Urothelium cell line (cell line): ENCODE measurements at places on chromosomes 4 and X.

GRCh38 chrX:9821572-9821971, 35.3 kb downstream of the SHROOM2 start:
- no peak for DNase-seq

GRCh38 chrX:131588995-131589394, 45.1 kb downstream of the OR13H1 start:
- no peak for DNase-seq

- no peak for DNase-seq
Observed at GRCh38 chr4:187474238-187474637, 521.3 kb upstream of the ZFP42 start.

GRCh38 chr4:176261481-176261880, 7.5 kb downstream of the ASB5 start:
- no peak for DNase-seq

GRCh38 chr4:20638825-20639224, 61.4 kb upstream of the PACRGL start:
- no peak for DNase-seq

DNA sequence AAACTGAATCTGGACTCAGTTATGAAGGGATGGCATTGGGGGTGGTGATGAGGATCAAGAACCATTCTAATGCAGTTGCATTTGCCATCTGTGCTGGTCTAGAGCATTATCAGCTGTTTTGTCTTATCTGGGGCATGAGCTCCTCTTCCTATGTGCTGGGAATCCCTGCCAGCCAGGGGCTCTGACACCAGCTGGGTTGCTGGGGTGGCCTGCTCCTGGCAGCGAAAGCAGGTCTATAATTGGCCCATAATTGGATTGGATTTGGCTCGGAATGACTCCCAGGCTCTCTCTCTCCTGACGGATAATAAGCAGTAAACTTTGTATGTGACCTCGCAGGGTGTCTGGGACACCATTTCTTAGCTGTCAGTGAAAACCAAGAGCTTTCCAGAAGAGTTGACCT, 34.1 kb downstream of the SMPX start:
- DNase-seq: no peak

DNA sequence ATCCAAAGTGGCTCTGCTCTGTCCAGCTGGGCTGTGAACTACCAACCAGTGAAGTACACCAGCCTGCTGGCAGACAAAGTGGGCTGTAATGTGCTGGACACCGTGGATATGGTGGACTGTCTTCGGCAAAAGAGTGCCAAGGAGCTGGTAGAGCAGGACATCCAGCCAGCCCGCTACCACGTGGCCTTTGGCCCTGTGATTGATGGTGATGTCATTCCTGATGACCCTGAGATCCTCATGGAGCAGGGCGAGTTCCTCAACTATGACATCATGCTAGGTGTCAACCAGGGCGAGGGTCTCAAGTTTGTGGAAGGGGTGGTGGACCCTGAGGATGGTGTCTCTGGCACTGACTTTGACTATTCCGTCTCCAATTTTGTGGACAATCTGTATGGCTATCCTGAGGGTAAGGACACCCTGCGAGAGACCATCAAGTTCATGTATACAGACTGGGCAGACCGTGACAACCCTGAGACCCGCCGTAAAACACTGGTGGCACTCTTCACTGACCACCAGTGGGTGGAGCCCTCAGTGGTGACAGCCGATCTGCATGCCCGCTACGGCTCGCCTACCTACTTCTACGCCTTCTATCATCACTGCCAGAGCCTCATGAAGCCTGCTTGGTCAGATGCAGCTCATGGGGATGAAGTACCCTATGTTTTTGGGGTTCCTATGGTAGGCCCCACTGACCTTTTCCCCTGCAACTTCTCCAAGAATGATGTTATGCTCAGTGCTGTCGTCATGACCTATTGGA, 22.6 kb downstream of the NLGN3 start:
- no peak for DNase-seq

DNA sequence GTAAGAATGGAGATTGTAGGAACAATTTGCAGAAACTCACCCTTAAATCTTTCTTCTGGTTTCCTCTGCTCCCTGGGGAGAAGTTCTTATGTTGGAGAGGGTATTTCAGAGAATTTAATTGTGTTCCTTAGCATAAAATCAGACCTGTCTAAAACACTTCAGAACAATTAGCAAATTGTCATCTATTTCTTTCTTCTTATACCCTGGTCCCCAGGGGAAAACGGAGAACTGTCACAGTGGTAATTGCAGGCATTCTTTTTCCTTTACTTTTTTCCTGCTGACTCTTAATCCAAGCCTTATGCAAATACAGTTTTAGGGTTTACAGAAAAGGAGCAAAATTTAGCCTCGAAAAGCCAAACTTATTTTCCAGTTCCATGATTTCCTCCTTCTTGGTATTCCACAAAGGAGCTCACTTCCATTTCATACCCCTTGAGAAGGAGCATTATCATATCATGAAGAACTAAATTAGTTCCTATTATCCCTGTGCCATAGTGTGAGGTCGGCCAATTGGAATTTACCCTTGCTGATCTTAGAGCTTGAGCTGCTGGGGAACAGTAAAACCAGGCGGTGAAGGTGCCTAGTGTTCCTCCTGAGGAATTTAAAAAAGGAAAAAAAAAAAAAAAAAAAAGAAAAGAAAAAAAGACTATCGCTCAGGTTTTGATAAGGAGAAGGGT, 173.8 kb downstream of the IL15 start:
- no peak for DNase-seq
